Stimulated activated CD4-positive, alpha-beta T cell treated with anti-CD3 and anti-CD28 coated beads, Interleukin-15, amount 100 ng/mL, for 1 hour (primary cell): ENCODE measurements at places on chromosomes 5 and 9.

DNA sequence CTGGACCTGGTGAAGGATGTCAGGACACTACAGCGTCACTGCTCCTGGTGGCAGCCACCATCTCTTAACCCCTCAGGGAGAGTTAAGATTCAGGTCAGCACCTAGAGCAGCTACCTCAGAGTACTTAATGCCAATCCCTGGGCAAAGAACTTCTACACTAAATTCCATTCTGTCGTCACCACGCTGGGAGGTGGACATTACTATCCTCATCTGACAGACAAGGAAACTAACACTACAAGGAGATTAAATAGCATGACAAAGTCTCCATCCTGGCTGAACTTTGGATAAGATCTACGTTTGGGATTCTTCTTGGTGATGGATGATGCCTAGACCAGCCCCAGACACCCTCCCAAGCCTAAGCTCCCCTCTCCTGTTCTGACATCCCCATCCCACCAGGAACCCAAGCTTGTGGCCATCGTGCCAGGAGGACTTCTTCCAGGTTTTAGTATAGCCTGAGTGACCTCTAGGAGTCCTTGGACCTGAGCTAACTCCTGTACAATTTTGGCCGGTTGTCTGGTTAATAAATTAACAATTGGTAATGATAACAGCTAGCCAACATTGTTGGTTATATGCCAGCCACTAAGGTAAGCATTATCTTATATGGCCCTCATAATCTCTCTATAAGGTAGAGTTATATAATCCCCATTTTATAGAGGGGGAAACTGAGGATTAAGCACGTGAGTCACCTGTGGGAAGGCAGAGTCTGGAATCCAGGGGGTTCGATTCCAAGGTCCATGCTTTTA, 54.8 kb downstream of the C5orf15 start:
- no peak for DNase-seq

GRCh38 chr9:86512929-86513328, 158.7 kb upstream of the TUT7 start:
- DNase-seq, result no peak

DNA sequence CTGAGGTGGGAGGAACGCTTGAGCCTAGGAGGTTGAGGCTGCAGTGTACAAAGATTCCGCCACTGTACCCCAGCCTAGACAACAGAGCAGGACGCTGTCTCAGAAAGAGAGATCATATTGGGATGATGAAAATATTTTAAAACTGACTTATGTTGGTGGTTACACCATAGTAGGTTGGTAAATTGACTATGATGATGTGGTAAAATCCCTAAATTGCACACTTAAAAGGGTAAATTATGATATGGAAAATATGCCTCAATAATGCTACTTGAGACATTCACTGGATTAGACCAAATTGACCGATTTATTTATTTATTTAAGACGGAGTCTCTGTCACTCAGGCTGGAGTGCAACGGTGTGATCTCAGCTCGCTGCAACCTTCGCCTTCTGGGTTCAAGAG, 21.9 kb upstream of the TOR1B start:
- no peak for DNase-seq

DNA sequence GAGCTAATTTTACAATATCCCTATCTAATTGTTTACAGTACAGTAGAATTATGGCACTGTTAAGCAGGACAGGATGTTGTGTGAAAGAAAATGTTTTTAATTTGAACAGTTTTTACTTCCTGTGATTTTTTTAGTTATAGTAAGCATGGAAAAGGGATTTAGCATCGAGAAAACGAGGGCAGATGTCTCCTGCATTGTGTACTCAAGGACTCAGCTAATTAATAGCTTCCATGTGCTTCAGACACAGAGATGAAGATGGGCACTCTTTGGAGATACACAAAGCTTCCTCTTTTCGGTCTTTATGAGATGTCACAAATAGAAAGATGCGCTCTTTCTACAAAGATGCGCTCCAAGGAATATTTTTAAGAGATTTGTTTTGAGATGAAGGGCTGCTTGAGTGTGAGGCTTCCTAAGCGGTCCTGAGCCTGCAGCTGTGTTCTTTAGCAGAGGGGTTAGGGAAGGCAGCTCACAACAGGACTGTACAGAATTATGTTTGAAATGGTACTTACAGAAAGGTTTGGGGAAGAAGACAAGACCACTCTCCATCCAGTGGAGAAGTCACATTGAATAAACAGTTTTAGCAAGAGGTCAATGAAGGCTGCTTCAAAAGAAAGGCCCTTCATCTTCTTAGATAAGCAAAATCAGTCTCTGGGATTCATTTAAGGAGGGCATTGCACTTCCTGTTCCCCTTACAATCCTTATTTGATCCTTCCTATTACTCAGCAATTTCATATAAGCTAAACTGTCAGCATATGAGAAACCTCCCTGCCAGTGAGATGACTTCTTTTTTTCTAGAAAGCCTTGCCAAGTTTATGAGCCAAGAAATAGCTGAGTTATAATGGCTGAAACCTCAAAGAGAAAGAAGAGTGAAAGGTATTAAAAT, 311.5 kb downstream of the EFNA5 start:
- DNase-seq, result no peak

- no peak for DNase-seq
These were observed 164.0 kb downstream of the CARTPT start for GRCh38 chr5:71882826-71883741.

GRCh38 chr9:38141746-38142591, 72.9 kb upstream of the SHB start:
- no peak for DNase-seq

- no peak for DNase-seq
These were observed 13.6 kb downstream of the PRPF4 start for GRCh38 chr9:113289091-113289490.

GRCh38 chr5:99948850-99949249, 586.3 kb upstream of the FAM174A start:
- no peak for DNase-seq

DNA sequence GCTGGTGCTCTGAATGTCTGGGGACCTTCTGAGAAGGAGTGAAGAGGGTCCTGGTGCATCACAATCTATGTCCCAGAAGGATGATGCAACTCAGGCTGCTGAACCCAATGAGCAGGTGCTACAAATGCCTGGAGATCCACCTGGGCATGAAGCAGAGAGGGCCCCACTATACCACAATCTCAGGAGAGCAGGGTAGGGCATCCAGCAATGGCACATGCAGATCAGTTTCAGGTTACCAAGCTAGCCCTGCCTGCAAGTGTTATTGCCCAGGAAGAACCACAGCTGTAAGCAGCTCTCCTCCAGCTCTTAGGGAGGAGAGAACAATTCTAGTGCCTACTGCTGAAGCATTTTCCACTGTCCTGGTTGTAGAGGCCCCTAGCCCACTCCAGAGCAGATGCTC, 389.2 kb upstream of the TNC start:
- no peak for DNase-seq

DNA sequence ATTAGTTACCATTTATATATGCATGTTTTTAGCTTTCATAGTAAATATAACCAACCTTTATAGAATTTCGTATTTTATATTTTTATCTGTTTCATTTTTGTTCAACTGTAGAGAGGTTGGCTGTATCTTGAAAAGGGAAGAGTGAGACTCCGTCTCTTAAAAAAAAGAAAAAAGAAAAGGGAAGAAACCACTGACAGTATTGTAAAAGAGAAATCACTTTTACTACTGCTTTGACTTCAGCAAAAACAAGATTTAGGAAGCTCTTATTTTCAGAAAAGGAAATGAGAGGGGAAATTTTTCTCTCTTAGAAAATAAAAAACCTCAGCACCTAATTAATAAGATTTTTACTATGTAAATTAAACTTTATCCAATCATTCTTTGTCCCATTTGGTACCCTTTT, 14.4 kb downstream of the POLK start:
- no peak for DNase-seq

DNA sequence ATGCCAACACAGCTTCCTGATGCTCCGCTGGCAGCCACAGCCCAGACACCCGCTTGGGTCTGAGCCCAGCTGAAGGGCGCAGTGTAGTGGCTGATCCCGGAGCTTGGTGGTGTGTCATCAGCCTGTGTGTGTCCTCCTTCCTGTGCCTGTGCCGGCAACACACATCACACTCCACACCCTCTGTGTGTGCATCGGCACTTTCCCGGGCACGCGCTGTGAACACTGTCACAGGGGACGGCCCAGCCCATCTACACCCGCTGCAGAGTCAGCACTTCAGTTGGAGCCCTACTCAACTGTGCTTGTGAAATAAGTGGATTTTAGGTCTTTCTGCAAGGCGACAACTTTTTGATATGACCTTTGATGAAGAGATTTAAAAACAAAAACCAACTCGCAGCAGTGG, 189.4 kb downstream of the IRX2 start:
- no peak for DNase-seq

GRCh38 chr9:526904-527591, 312.4 kb downstream of the DOCK8 start:
- no peak for DNase-seq

- no peak for DNase-seq
These were observed 18.7 kb downstream of the ERGIC1 start for GRCh38 chr5:172852490-172853354.

DNA sequence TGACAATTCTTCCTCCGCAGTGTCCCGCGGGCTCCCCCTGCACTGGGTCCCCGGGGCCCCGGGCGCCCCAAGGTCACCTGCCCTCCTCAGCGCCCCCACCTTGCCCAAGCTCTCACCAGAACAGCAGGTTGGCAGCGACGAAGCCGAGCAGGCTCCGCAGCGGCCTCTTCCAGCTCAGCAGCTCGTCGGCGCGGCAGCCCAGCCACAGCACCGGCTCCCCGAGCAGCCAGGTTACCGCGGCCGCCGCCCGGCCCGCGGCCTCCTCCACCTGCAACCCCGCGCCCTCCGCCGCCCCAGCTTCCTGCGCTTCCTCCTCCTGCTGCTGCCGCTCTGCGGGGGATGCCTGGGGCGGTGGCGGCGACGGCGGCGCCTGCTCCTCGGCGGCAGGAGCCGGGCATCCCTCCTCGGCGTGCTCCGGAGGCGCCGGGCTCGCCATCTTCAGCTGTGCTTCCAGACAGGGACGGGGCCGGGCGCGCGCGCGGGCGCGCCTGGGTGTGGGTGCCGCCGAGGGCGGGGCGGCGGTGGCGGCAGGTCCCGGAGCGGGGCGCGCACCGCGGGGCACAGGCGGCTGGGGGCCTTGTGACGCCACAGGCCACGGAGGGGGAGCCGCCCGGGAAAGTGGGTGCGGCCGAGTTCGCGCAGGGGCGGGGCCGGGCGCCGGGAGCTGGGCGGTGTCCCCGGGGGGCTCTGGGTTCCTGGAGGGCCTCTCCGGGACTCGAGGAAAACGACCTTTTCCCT, at the start of gene RETREG1:
Gene RETREG1 (minus strand): TSS at position 462 of the 738 bp plus-strand sequence. CDS start 26 bp downstream, at position 436.
- DNase-seq, result peak; percentile 79

GRCh38 chr5:135456238-135457099, 4.3 kb upstream of the TIFAB start:
- no peak for DNase-seq

GRCh38 chr9:114641967-114642366, 15.6 kb downstream of the TEX53 start:
- DNase-seq, result no peak

GRCh38 chr5:14749579-14750101, 85.1 kb downstream of the OTULIN start:
- no peak for DNase-seq

- DNase-seq, result no peak
These were observed 35.1 kb upstream of the ADRB2 start for GRCh38 chr5:148791334-148791667.

DNA sequence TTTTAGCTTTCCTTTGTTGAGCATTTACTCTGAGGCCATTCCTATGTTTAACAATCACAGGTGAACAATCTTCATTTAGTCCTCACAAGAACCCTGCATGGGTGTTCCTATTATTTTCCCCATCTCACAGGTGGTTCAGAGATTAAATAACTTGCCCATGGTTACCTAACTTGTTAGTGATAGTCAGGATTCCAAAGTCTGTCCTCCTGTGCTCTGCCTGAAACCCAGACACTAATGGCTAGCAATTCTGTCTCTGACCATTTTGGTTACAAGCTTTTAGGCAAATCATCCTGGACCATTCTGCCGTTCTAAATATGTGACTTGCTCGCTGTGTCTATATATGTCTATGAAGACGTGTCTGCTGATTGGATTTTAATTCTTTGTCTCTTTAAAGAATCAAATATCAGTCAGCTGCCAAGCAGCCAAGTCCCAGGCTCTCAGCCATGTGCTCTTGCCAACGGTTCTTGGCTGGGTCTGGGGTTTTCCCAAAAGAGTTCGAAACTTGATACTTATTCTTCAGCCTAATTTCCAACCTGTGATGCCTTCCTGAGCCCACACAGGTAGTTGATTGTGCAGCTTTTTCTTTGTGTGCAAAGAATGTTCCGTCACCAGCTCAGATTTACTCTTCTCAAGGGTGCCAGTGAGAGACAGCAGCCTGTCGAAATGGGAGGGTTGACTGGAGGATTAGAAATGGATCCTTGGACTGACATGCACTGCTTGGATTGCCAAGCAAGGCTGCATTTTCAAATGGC, 121.7 kb downstream of the NREP start:
- no peak for DNase-seq

DNA sequence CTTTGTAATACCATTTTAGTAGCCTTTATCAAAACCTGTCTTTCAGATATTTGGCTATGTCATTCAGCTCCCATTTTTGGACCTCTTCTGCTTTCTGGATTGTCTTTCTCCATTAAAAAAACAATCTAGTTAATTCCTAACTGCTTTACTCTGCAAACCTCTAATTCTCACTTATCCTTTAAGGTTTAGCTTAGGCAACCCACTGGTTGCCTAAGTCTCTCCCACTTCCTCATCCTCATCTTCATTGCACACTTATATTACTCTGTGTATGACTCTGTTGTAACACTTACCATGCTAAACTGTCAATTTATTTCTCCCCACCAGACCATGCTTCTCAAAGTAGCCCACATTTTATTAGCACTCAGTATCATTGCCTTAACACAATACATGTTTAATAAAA, 205.0 kb upstream of the DMRTA1 start:
- no peak for DNase-seq

DNA sequence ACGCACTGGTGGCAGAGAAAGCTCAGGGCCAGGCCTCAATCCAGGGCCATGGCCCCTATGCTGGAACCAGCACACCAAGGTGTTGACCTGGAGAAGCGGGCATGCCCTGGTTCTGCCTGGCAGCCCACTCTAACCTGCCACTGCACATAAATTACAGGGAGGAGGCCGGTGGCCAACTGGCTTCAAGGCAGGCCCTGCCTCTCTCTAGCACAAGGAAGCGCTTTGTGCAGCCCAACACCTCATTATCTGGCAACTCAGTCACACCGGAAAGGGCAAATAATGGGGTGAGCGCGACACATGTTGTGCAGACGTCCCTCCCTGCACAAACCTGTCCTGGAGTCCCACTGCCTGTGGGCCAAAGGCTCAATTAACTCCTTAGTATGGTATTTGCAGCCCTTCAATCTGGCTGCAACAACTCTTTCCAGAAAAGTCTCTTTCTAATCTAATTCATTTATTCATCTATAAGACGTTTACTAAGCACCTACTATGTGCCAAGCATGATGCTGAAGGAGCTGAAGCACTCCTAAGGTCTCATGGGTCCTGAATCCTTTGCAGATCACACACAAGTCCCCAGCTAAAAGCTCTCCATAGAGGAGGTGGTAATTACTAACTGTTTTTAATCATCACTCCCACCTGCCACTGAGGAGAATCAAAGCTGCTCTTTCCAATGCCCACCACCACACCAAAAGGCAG, 24.9 kb downstream of the SHB start:
- no peak for DNase-seq
